A172 (cell line): ENCODE measurements at places on chromosomes 2 and 18.
A peak's percentile ranks its signal among the peaks of the same experiment; 100 is the strongest.

GRCh38 chr2:119008108-119008507 lies 66.1 kb downstream of the MARCO start:
- no peak for DNase-seq

DNA sequence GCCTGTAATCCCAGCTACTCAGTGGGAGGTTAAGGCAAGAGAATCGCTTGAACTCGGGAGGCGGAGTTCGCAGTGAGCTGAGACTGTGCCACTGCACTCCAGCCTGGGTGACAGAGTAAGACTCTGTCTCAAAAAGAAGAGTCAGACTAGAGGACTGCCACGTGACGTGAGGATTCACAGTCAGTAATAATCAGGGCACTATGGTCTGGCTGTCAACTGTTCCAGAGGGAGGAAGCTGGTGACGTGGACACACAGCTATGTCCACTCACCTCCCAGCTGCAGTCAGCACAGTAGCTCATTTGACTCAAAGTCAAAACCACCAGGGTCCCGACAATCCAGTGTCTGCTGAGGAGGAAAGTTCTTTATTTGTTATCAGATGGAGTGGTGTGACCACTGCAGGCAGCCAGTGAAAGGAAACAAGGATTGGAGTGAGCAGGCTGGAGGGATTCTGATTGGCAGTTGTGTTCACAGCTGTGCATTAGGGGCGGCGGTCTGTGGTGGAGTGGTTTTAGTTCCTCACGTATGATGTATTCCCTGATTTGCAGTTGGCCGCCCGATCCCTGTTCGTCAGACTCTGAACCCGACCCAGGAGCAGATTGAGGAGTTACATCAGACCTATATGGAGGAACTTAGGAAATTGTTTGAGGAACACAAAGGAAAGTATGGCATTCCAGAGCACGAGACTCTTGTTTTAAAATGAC lies 37.9 kb downstream of the MOGAT1 start:
- peak; percentile 97 for DNase-seq

GRCh38 chr2:455913-456312 lies 168.0 kb upstream of the ALKAL2 start:
- no peak for DNase-seq

DNA sequence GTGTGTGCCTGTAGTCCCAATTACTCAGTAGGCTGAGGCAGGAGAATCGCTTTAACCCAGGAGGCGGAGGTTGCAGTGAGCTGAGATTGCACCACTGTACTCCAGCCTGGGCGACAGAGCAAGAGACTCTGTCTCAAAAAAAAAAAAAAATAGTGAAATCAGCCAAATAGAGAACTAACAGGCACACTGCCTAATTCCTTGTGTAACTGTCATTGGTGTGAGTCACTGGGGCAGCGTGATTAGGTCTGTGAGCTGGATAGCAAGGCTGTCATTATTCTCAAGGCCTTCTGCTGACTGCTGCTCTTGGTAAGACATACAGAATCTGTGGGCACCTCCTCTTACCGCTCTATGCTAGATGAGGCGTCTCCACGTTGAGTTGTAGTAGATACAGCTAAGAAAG lies 270.3 kb downstream of the NEDD4L start:
- DNase-seq = peak; percentile 83

GRCh38 chr18:9446839-9447238 lies 28.5 kb upstream of the RALBP1 start:
- DNase-seq = peak; percentile 17

DNA sequence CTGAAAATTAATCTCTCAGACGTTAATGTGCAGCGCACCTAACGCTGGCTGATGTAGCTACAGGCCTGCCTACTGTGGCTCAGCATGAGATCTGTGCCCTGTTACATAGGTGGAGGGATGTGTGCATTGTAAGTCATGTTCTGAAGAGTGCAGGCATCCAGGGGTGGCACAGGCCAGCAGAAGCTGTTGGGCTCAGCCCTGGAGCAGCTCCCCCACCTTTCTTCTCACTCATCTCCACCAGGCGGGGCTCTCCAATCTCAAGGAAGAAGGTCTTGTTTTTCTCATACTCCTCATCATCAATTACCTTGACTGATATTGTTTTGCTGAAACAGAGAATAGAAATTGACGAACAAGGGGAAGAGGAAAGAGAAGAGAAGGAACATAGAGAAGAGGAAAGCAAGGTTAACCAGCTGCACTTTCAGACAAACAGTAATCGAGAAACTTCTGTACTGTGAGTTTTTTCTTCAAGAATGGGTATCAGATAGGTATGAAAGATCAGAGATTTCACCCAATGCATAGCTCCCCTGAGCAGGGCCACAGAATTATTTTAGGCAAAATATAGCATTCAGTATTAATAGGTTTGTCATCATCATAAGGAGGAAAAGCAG lies 273.6 kb downstream of the SLC8A1 start:
- DNase-seq = no peak

GRCh38 chr18:62280058-62280457 lies 45.1 kb upstream of the TNFRSF11A start:
- no peak for DNase-seq

DNA sequence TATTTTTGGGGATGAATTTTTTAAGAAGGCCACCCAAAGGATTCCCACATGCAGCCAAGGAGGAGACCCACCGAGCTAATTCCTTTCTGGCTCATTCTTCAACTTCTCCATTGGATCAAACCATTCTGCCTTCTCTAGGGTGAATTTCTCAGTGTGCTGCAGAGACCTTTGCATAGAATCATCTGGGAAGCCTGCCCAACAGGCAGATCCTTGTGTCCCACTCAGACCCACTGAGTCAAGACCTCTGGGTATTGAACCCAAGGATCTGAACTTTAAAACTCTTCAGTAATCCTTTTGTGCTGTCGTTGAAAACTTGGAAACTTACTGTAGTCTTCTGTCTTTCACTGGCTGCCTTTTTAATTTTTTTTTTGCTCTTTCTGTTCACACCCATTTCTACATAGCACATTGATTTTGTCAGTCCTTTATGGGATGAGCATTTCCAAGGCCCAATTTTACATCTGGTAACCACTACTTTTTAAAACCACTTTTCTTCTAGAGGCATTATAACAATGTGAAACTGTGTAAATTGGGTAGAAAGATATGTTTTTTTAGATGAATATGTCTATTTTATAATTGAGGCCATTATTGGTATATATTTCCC lies 120.2 kb downstream of the TSN start:
- DNase-seq = no peak
